NCI-H1417 treated with DMSO at 0.1 percent for 48 hours (cell line): ENCODE measurements at places on chromosomes 6 and 20.
A peak's percentile ranks its signal among the peaks of the same experiment; 100 is the strongest.

DNA sequence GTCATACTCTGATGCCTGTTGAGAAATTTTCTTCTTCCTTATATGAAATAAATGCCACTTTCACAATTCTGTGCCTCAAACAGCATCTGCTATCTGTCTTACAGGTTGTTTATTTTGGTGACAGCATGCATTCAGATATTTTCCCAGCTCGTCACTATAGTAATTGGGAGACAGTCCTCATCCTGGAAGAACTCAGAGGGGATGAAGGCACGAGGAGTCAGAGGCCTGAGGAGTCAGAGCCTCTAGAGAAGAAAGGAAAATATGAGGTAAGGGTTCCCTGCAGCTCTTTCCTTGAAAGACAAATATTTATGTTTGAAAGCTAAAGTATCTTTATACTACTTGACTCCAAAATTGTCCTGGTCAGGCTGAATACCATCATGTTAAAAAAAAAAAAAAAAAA, 15.8 kb downstream of the TSPYL4 start:
- DNase-seq = no peak

GRCh38 chr6:169723991-169724493, 258 bp downstream of the PHF10 start:
- DNase-seq = no peak

DNA sequence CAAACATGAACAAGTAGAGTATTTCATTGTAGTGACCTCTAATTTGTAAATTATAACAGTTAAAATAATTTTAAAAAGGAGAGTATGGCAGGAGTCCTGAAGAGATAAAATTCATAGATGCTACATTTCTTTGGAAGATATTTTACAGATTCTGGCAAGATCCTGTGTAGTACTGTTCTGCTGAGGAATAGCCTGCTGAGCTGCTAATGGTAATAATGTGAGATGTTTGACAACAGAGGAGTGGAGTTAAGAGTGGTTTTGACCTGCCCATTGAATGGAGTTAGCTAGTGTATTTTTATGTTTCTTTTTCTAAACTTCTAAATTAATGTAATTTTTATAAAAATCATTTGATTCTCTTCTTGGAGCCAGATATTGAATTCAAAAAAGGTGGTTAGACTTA, 11.8 kb downstream of the CLVS2 start:
- peak; percentile 90 for DNase-seq

GRCh38 chr20:32201296-32201976, 6.1 kb downstream of the PLAGL2 start:
- DNase-seq = no peak

DNA sequence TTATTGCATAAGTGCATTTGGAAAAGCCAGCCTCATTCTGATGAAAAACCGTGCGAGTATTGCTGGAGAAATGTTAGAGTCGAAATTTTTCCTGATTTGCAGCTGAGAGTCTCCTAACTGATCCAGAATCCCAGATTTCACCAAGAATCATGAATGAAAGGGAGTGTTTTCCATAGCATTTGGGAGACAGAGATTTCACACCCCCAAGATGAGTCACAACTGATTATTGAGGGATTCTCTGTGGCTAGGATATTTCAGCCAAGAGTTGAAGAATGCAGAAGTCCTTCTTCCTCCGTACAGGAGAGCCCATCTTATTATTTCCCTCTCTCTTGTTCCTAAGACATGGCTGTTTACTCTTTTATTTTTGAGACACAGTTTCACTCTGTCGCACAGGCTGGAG, 82.2 kb upstream of the SALL4 start:
- no peak for DNase-seq

DNA sequence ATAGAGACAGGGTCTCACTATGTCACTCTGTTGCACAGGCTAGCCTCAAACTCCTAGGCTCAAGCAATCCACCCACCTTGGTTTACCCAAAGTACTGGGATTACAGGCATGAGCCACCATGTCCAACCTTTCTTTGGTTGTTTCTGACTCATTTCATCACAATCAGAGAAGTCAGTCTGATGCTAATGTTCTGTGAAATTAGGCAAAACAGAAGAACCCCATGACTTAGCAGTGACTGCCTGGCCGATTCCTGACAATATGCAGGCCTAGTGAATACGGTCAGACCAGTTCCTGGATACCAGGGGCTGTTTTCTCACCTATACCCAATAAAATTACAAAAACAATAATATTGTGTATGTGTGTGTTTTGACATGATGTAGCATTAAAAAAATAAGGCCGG, 58.8 kb upstream of the BTN3A2 start:
- no peak for DNase-seq

GRCh38 chr6:72657407-72658197, 35.7 kb downstream of the KCNQ5 start:
- no peak for DNase-seq

- DNase-seq = no peak
Observed at GRCh38 chr6:3797231-3798054, 45.9 kb upstream of the PXDC1 start.

- DNase-seq = no peak
Observed at GRCh38 chr20:621125-621756, 11.1 kb upstream of the TCF15 start.

DNA sequence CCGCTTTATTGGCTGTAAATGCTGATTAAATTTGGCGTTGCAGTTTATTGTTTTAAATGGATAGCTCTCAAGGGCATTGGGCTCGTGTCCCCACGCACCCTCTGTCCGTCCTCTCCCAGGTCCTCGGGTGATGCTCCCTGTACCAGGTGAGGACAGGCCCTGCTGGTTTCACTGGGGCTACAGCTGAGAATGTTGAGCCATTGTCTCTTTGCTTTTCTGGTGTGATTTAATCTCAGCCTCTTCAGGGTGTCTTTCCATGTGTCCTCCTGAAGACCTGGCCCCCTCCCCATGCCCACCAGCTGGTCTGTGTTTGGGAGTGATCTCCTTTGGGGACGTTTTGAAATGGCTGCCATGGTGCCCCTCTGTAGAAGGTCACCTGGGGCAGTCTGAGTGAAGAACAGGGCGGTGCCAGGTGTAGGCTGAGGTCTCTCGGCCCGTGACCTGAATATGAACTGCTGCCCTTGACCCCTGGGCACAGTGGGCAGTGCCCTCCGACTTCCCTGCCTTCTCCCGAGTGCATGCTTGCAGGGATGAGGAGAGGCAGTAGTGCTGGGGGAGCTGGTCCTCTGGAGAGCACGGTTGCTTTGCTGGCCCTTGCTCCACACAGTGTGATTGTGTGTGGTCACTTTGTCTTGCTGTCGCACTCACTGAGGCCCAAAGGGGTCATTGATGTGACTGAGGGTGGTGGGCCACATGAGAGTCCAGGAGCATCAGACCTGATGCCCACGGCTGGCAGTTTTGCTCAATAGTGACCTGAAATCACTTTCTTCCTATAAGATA, 12.4 kb upstream of the C20orf204 start:
- no peak for DNase-seq

- DNase-seq = no peak
Observed at GRCh38 chr6:151478670-151479069, 15.1 kb upstream of the CCDC170 start.

GRCh38 chr6:150681578-150682395, 82.1 kb downstream of the PLEKHG1 start:
- DNase-seq = no peak

- no peak for DNase-seq
Observed at GRCh38 chr6:14110001-14110818, 7.4 kb upstream of the CD83 start.

DNA sequence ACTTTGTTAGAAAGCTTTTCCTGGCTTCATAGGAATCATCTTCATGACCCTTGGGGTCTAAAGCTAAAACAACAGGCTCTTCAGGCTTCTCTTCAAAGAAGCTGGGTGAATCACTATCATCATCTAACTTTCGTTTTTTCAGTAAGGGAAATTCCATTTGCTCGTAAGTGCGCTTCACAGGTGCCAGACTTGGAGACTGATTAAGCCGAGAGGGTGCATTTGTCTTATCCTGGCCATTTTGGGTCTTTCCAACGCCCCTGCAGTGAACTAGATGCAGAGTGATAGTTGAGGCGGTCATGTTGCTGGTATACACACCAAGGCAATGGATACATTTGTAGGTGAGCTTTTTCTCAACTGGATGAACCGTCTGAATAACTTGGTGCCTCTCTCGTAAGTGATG, 38.8 kb downstream of the ADNP start:
- DNase-seq = no peak

DNA sequence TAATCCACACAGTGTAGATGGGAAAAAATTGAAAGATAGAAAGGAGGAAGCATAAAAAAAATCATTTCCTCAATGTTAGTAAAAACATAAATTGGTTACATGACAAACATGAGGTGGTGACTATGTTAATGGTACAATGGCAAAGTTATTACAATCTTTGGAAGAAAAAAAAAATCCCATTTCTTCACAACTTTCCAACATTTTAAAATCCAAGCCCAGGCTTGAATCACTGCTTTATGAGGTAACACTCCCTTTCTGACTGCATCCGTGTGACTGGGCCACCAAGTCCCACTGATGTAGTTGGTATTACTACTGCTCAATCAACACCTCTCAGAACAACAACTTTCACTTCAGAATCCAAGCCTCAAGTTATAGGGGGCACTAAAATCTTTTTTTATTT, 160.4 kb downstream of the BTBD9 start:
- DNase-seq = no peak

DNA sequence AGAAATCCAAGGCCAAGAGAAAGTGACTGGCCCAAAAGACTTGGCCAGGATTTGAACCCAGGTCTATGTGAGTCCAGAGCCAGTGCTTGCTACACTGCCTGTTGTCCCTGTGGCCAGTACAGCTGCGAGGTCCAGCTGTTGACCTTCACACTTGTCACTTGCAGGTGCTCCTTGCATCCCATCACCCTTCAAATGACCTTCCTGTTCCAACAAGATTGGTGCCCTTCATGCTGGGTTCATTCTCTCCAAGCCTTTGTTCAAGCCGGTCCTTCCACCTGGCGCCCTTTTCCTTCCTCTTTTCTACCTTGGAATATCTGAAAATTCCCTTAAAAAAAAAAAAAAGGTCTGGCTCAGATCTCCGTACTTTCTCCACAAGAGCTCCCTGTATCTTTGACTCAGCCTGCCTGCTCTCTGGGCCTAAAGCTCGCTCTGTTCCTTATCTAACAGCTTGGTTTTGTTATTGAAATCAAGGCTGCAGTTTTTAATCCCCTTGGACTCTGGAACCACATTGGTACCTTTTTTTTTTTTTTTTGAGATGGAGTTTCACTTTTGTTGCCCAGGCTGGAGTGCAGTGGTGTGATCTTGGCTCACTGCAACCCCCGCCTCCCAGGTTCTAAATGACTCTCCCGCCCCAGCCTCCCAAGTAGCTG, 22.2 kb upstream of the MRPS18A start:
- DNase-seq = no peak

DNA sequence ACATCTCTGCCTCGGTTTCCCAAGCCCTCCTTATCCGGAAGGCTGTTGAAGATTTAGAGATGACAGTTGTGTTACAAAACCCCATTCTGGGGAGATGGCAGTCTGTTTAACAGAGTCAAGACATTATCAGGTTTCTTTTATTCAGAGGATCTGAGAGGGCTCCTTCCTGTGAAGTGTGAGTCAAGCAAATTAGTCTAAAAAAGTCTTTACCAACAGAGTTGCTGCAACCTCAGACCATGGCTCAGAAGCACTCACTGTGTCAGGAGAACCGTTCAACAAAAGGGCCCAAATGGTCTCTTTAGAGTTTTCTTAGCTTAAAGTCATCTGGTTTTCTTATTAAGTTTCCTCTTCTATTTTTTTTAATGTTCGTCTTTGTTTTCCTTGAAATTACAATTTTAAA, 717.8 kb downstream of the EPM2A start:
- no peak for DNase-seq

DNA sequence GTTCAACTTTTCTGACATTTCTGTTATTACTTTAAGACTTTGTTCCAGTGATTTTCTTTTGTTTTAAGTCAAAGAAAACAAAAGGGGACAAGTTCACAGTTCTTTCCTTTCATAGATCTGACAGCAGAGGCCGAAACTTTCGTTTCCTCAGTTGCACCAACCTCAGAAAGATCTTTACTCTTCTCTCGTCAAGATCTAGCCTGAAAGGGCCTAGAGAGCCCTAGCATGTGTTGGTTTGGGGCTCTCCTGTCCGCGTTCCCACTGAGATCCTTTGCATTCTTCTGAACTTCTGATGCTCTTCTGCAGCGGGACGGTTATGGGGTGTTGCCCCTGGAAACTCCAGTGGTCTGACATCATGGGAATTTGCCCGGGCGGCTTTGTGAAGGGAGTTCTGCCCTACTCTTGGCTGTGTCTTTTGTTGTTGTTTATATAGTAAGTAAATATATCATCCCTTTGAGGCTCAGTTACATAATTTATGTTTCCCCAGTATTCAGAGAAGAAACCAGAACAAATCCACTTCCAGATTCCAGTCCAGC, 129.1 kb downstream of the SASH1 start:
- no peak for DNase-seq

DNA sequence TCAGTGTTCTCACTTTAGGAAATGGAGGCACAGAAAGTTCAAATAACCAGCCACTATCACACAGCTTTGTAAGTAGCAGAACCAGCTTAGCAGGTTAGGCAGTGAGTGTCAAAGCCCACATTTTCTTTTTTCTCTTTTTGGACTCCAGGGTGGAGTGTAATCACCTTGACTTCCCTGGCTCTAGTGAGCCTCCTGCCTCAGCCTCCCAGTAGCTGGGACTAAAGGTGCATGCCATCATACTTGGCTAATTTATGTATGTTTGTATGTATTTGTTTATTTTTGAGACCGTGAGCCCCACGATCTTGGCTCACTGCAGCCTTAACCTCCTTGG, 7.8 kb upstream of the NCOA3 start:
- no peak for DNase-seq

- no peak for DNase-seq
Observed at GRCh38 chr20:18628330-18628920, 40.6 kb downstream of the DTD1 start.

- peak; percentile 87 for DNase-seq
Observed at GRCh38 chr6:136987526-136987925, 57.2 kb downstream of the IL20RA start.

DNA sequence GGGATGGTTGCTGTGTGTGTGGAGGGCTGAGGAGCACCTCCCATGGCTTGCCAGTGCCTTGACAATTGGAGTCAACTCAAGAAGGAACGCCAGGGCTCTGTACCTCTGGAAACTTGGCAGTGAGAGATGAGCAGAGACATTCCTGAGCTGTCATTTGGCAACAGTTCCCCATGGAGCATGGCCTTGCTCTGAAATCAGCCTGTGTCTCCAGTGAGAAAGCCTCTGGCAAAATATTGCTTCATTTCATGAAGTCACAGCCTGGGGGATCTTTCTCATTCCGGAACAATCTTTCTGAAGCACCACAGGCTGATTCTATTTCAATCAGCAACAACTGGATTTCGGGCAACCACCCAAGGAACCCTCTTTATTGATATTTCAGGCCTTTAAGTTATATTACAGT, 52.2 kb upstream of the FNDC1 start:
- DNase-seq = no peak

DNA sequence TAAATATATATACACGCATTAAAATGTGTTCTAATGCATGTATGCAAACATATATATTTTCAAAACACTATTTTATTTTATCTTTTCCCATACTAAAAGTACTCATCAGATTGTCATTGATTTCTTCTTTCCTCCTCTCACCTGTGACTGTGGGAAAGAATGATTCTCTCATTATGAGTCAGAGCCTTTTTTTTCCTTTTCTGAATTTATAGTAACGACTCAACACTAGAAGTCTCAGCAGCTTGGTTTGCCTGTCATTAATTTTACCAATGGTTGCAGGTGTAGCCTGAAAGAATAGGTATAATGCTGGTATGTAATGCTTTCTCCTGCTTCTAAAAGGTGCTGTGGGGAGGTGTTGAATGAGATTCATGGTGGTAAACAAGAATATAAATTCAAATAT, 328.7 kb downstream of the UTRN start:
- DNase-seq = no peak

- no peak for DNase-seq
Observed at GRCh38 chr20:35975576-35976373, 7.4 kb downstream of the CNBD2 start.
